GDM1 (cell line): ENCODE measurements at places on chromosomes 12 and 14.

- no peak for DNase-seq
Measured at GRCh38 chr12:116166306-116166705, 111.2 kb downstream of the MED13L start.

DNA sequence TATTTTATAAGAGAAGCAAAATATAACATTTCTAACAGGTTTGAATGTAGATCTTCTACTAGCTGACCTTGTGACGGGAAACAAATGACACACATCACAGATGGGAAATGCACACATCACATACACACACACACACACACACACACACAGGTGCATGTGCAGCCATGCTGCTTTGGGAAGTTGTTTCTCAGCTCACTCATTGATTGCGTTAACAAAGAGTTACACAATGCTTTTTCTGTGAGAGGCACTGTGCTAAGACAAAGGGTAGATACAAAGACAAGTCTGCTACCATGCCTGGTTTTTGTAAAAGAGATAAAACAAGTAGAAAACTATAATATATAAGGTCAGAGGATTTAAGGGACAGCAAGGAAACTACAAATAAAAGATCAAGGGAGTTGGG is 1.3 kb upstream of the NR1H4 start:
- DNase-seq: no peak

- DNase-seq: no peak
Measured at GRCh38 chr14:102363182-102363943, 622 bp downstream of the TECPR2 start.

- DNase-seq: no peak
Measured at GRCh38 chr12:54019924-54020590, 8.2 kb upstream of the HOXC6 start.

DNA sequence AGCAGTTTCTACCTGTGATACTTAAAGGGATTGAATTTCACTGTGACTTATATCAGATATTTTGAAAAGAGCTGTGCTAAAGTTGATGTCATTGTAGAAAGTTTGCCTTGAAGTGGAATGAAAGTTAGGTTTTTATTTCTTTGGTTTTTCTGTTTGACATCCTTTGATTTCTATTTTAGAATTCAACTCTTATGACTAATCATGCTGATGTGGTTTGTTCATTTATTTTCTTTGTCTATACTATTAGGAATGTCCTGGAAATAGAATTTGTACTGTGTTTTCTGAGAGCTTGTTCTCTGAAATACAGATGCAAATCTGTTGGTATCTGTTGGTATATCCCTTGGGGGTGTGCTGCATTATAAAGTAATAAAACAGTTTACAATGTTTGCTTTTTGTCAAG is 3.3 kb downstream of the CNOT2 start:
- no peak for DNase-seq
